ENCODE measurements at places on chromosomes 12 and 14.
A peak's percentile ranks its signal among the peaks of the same experiment; 100 is the strongest.

GRCh38 chr12:69129564-69129963 lies 109.8 kb upstream of the CPSF6 start:
- no peak for DNase-seq

DNA sequence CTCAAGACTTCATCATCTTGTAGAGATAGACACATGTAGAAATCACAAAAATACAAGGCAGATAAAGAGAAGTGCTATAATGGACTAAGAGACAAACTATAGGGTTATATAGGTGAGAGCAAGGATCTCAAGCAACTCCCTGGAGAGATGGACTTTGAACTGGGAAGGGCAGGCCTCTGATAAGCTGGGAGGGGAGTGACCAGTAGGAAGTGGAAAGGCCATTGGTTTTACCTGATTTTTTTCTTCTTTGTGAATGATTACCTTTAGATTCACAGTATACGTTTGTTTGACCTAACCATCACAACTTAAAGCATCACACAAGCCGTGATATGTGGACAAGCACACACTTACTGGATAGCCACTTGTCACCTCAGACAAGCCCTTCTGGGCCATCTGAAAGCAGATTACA lies 5.2 kb upstream of the TEP1 start:
- no peak for DNase-seq

GRCh38 chr12:105920161-105920684 lies 218.5 kb downstream of the NUAK1 start:
- no peak for DNase-seq

DNA sequence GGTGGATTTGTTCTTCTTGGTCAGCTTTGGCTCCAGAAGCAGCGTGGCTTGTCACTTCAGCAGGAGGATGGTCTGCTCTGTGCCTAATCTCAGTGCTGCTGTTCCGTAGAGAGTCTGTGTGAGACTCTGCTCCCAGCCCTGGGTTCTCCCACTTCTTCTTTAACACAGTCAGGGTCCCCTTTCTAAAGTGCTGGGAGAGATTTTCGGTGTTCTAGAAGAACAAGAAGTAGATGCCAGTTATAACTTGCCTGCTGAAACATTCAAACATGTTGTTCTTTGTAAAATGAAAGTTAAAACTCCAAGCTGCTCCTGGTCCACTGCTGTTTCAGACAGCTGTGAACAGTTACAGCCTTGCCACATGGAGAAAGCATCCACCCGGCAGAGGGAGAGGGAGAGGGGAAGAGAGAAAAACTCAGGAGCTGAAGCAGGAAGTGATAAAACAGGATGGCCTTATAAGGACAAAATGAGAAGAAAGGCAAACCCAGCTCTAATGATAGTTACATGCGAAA lies 55.2 kb upstream of the CERS5 start:
- DNase-seq, result peak; percentile 32

DNA sequence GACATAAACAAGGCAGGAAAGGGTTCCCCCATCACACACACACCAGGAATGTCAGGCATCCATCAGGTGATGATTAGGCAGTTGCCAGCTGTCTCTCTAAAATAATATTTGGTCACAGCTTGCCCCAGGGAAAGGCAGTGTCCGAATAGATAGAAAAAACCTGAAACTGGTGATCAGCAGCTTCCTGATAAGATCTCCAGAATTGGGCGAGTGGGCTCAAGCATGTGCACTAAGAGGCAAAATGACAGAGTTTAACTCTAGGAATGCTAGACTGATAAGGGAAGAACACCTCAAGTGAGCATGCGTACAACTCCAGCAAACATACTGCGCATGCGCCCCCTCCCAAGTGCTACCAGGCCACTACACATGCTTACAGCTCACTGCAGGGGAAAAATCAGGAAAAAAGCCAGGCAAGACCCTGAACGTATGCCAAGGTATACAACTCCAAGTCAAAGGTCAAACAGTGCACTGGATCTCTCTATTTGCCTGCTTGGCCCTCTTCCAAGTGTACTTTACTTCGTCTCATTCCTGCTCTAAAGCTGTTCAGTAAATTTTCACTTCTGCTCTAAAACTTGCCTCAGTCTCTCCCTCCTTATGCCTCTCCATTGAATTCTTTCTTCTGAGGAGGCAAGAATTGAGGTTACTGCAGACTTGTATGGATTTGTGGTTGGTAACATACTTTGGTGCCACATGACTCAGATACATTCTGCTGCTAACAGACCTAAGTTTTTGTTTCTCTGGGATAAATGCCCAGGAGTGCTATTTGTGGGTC lies 73.5 kb upstream of the VASH1 start:
- no peak for DNase-seq

DNA sequence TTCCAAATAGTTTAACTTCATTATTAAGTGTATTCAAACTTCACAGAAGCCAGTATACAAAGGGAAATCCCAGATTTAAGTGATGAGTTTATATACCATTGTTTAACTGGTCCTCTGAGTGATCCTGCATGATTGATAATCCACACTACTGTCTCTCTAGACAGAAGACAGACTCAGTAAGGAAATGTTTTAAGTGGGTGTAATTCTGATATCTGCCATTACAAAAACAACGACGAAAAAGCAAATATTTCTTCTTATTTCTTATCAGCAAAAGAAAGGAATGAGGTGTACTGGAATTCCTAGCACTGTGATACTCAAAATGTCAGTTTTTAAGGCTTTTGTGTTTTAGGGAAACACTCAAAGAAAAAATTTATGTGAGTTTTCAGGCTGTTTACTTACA lies 127.5 kb downstream of the GPHN start:
- no peak for DNase-seq

GRCh38 chr12:45611061-45611460 lies 118.4 kb upstream of the ARID2 start:
- no peak for DNase-seq

Data from activated naive CD4-positive, alpha-beta T cell treated with anti-CD3 and anti-CD28 coated beads for 36 hours (primary cell).